ENCODE measurements at places on chromosomes 7 and 10. TPM values are rescaled to one million over a fixed set of nuclear protein-coding genes. Genes with fewer than 3 reads are reported as not detected.
A peak's percentile ranks its signal among the peaks of the same experiment; 100 is the strongest.

- no peaks in the 10 kb centered on the region for H3K36me3 ChIP-seq
- DNase-seq, result no peak
- H3K4me3 ChIP-seq, result no peak overlapping the region
- H3K27me3 ChIP-seq, result peaks cover 4% of the 10 kb centered on the region
- no peaks in the 10 kb centered on the region for H3K4me1 ChIP-seq
These were observed 178.6 kb downstream of the EMX2 start for GRCh38 chr10:117720931-117721835.

- H3K4me3 ChIP-seq, result peak overlapping the region; percentile 69
- H3K36me3 ChIP-seq, result no peaks in the 10 kb centered on the region
- H3K4me1 ChIP-seq, result peaks cover 18% of the 10 kb centered on the region
- peak overlapping the region; percentile 86 for H3K27ac ChIP-seq
- no peak for DNase-seq
These were observed 1.5 kb downstream of the ITGB8 start for GRCh38 chr7:20331910-20332813.

DNA sequence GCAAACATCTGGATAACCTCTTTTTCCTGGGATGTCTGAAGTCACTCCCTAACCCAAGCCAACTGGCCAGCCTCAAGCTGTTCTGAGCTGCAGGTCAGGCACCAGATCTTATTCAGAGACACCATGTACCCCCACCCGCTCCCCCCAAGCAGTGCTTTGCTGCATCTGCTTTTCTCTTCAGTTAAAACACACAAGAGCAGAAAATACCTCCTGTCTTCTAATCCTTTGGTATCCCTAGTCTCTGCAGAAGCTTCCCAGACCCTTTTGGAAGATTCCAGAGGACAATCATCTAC, 3.0 kb downstream of the ZNF488 start:
- H3K4me3 ChIP-seq, result no peak overlapping the region
- DNase-seq, result no peak
- peaks cover 10% of the 10 kb centered on the region for H3K27me3 ChIP-seq
- no peak overlapping the region for H3K27ac ChIP-seq
- no peaks in the 10 kb centered on the region for H3K36me3 ChIP-seq
- peaks cover 6% of the 10 kb centered on the region for H3K4me1 ChIP-seq

The TNRC18 gene
- total RNA-seq, result 104 TPM

DNA sequence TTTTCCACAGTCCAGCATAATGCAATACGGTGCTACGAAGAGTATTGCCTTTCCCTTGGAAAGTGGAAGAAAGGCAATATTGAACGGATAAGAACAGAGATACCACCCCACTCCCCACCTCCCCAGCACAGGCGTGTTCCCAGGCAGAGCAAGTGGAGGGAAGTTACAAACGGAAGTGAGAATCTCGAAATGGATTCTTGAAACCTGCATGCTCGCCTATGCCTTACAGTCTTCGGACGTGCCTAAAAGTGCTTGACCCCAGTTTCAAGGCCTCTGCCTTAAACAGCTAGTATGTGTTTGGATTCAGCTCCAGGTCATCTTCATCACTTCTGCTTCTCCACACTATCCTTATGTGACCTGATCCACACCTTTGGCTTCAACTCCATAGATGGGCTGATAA, 35.0 kb upstream of the USP6NL start:
- DNase-seq, result no peak
- no peak overlapping the region for H3K27ac ChIP-seq
- H3K4me3 ChIP-seq, result no peak overlapping the region
- no peaks in the 10 kb centered on the region for H3K27me3 ChIP-seq
- no peaks in the 10 kb centered on the region for H3K4me1 ChIP-seq
- no peaks in the 10 kb centered on the region for H3K36me3 ChIP-seq

GRCh38 chr7:20062932-20063331, 154.3 kb downstream of the MACC1 start:
- no peak for DNase-seq
- no peak overlapping the region for H3K4me3 ChIP-seq
- H3K36me3 ChIP-seq, result no peaks in the 10 kb centered on the region
- H3K4me1 ChIP-seq, result no peaks in the 10 kb centered on the region
- H3K27ac ChIP-seq, result no peak overlapping the region

DNA sequence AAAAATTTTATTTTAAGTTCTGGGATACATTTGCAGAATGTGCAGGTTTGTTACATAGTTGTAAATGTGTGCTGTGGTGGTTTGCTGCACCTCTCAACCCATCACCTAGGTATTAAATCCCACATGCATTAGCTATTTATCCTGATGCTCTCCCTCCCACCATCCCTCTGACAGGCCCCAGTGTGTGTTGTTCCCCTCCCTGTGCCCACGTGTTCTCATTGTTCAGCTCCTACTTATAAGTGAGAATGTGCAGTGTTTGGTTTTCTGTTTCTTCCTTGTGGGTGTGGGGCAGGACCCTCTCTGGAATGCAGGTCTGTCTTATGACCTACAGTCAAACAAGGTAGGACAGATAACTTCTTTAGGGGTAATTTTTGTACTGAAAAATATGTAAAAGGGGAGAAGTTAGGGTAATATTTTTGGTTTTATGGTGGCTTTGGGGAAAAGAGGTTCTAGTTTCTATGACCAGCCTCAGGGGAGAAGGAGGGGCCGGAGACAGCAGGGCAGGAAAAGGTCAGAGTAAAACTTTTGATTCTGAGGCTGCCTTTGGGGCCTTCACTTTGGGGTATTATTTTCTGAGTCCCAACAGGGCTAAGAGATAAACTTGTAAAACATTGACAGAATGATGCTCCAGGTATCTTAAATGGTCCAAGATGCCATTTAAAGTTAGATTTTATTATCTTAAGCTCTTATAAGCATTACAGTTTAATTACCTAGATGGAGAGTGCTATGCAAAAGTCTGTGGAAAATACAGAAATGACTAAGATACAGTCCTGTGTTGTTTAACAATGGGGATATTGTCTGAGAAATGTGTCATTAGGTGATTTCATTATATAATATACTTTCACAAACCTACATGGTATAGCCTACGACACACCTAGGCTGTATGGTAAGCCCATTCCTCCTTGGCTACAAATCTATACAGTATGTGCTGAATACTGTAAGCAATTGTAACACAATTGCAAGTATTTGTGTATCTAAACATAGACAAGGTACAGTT, 354.8 kb downstream of the ABCA13 start:
- H3K27ac ChIP-seq, result no peak overlapping the region
- H3K4me3 ChIP-seq, result no peak overlapping the region
- no peaks in the 10 kb centered on the region for H3K36me3 ChIP-seq

The TDRD1 gene
- 0.09 TPM for total RNA-seq

GRCh38 chr7:138898255-138898654, 82.9 kb downstream of the KIAA1549 start:
- H3K36me3 ChIP-seq, result no peaks in the 10 kb centered on the region
- no peak overlapping the region for H3K4me3 ChIP-seq
- no peak for DNase-seq
- H3K27me3 ChIP-seq, result no peaks in the 10 kb centered on the region
- no peak overlapping the region for H3K27ac ChIP-seq

DNA sequence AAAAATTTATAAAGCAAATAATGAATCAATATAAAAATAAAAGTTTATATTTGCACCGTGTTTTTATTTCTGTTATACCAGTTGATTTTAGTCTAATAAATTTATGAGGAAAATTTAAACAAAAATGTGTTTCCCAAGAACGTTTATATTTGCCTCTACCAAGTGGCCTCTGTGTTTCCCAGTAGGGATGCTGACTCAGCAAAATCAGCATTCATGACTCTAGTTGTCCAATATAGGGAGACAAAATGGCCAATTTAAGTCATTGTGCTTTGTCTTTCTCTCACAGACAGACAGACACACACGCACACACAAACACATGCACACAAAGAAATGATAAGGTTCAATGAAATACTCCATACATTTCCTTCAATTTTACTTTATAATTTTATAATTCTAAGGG, 942.5 kb upstream of the ZWINT start:
- H3K27ac ChIP-seq, result no peak overlapping the region
- H3K4me1 ChIP-seq, result no peaks in the 10 kb centered on the region
- no peaks in the 10 kb centered on the region for H3K27me3 ChIP-seq
- H3K4me3 ChIP-seq, result no peak overlapping the region
- H3K36me3 ChIP-seq, result no peaks in the 10 kb centered on the region

DNA sequence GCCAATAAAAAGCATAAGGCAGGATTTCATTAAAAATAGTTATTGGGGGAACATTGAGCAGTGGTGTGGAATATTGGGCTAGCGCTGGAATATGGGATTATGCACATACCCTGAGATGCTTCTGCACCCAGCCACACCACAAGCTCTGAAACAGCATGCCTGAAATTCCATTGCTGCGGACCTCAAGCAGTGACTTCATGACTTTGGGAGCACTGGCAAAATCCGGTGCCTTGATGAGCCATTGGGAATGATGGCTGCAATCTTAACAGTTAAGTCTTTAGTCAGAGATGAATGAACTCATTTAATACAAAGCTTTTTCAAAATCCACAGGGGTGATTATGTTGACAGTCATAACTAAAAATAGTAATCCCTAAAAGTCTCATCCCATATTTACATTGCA, 274.7 kb upstream of the MTPN start:
- no peaks in the 10 kb centered on the region for H3K36me3 ChIP-seq
- DNase-seq, result no peak
- no peaks in the 10 kb centered on the region for H3K4me1 ChIP-seq
- no peaks in the 10 kb centered on the region for H3K27me3 ChIP-seq

DNA sequence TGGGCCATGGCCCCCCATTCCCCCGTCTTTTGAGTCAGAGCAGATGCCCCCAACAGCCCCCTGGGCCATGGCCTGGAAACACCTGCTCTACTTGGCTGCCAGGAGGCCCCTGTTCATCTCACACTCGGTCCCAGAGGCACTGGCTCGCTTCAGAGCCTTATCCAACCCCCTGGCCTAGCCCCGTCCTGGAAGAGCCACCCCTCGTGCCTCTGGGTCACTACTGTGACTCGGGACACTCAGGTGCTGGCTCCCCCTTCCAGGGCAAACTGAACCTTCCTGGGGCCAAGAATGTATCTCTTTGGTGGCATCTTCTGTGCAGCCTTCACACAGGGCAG, 7.0 kb downstream of the POLR2J start:
- H3K4me3 ChIP-seq, result no peak overlapping the region
- H3K4me1 ChIP-seq, result peaks cover under 1% of the 10 kb centered on the region
- H3K27ac ChIP-seq, result no peak overlapping the region
- DNase-seq, result no peak

GRCh38 chr10:111338805-111339204, 262.0 kb downstream of the ADRA2A start:
- H3K36me3 ChIP-seq, result no peaks in the 10 kb centered on the region
- no peak overlapping the region for H3K4me3 ChIP-seq
- H3K27me3 ChIP-seq, result no peaks in the 10 kb centered on the region
- H3K27ac ChIP-seq, result no peak overlapping the region
- H3K4me1 ChIP-seq, result no peaks in the 10 kb centered on the region

GRCh38 chr10:132721725-132722124, 64.2 kb downstream of the NKX6-2 start:
- H3K36me3 ChIP-seq, result peaks cover 7% of the 10 kb centered on the region
- no peaks in the 10 kb centered on the region for H3K27me3 ChIP-seq
- no peak overlapping the region for H3K4me3 ChIP-seq

DNA sequence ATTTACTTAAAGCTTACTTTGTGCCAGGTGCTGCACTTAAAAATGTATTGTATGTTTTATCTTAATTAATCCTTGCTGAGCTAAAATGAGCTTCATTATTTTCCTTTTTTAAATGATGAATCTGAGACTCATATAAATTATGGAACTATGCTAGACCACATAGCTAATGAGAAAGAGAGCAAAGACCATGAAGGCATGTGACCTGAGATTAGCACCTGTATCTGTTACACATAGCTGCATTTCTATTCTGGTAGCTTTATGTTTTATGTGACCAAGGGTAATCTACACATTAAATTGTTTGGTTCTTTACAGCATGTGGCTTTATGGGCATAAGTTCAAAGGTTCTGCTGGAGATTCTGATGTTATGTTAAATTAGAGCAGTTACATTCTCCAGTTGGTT, 839.1 kb upstream of the SORCS1 start:
- no peak overlapping the region for H3K4me3 ChIP-seq
- H3K27ac ChIP-seq, result no peak overlapping the region

DNA sequence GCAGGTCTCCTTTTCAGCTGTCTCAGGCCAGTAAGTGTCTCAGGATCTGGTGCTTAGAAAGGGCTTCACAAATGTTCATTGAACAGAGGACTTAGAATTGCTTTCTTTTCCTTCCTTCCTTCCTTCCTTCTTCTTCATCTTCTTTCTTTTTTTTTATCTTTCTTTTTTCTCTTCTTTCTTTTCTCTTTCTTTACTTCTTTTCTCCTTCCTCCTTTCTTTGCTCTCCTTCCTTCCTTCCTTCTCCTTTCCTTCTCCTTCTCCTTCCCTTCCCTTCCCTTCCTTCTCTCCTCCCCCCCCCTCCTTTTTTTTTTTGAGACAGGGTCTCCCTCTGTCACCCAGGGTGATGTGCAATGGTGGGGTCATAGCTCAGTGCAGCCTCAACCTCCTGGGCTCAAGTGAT, 34.6 kb downstream of the COL26A1 start:
- peaks cover 11% of the 10 kb centered on the region for H3K27me3 ChIP-seq
- no peak overlapping the region for H3K27ac ChIP-seq
- no peaks in the 10 kb centered on the region for H3K4me1 ChIP-seq
- H3K36me3 ChIP-seq, result no peaks in the 10 kb centered on the region
- DNase-seq, result no peak
- H3K4me3 ChIP-seq, result no peak overlapping the region

- peaks cover 12% of the 10 kb centered on the region for H3K36me3 ChIP-seq
- H3K4me3 ChIP-seq, result no peak overlapping the region
- H3K4me1 ChIP-seq, result peaks cover 74% of the 10 kb centered on the region
- peak; percentile 62 for DNase-seq
- no peaks in the 10 kb centered on the region for H3K27me3 ChIP-seq
These were observed 44.2 kb downstream of the ZMIZ1 start for GRCh38 chr10:79112881-79113431.

The FBXO24 gene
- 0.74 TPM for total RNA-seq

The ENTPD7 gene
- 8.1 TPM for total RNA-seq

The PAPOLB gene
- total RNA-seq, result 0.24 TPM

The METTL2B gene
- total RNA-seq, result 19.1 TPM

The TCAF2 gene
- 6.2 TPM for total RNA-seq

- H3K36me3 ChIP-seq, result no peaks in the 10 kb centered on the region
- no peak for DNase-seq
- no peaks in the 10 kb centered on the region for H3K4me1 ChIP-seq
- no peak overlapping the region for H3K4me3 ChIP-seq
- no peaks in the 10 kb centered on the region for H3K27me3 ChIP-seq
These were observed 102.9 kb upstream of the ARMC3 start for GRCh38 chr10:22824984-22825383.
